ENCODE measurements at places on chromosomes 11 and 22. TPM values are rescaled to one million over a fixed set of nuclear protein-coding genes. Genes with fewer than 3 reads are reported as not detected.

ISX gene
- polyA plus RNA-seq = 0.23 TPM

GRCh38 chr11:124075841-124076651 is 34.9 kb upstream of the OR10G7 start:
- DNase-seq = no peak

SLC22A25 gene
- polyA plus RNA-seq = not detected

- no peak for DNase-seq
These were observed 18.5 kb upstream of the TMEM184B start for GRCh38 chr22:38291201-38291777.

IL10RA gene
- 3.0 TPM for polyA plus RNA-seq

ST14 gene
- polyA plus RNA-seq = 31.5 TPM

DSCAML1 gene
- 1.7 TPM for polyA plus RNA-seq

FAM181B gene
- 3.4 TPM for polyA plus RNA-seq

- no peak for DNase-seq
These were observed 458.0 kb upstream of the ARHGAP42 start for GRCh38 chr11:100229086-100229485.

CHID1 gene
- 108 TPM for polyA plus RNA-seq

DNA sequence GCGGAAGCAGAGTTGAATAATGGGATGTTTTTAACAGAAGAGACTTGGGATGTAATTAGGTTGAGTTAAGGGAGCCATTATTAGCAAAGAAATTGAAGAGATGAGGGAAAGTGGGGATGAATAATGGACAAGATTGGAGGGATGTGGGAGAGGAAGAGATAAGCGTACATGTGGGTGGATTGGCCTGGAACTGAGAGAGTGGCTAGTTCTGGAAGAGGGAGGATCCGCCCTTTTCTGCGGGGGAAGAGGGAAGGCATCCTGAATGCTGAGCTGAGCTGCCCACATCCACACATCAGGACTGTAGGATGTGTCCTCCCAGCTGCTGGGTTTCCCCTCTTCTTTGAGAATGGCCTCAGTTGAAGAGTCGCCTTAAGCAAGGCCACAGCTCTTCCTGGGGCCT is 68.3 kb upstream of the CADM1 start:
- DNase-seq = no peak

OVOL1 gene
- polyA plus RNA-seq = 12.8 TPM

GRCh38 chr11:121086866-121087265 is 14.2 kb upstream of the TECTA start:
- DNase-seq = no peak

DNA sequence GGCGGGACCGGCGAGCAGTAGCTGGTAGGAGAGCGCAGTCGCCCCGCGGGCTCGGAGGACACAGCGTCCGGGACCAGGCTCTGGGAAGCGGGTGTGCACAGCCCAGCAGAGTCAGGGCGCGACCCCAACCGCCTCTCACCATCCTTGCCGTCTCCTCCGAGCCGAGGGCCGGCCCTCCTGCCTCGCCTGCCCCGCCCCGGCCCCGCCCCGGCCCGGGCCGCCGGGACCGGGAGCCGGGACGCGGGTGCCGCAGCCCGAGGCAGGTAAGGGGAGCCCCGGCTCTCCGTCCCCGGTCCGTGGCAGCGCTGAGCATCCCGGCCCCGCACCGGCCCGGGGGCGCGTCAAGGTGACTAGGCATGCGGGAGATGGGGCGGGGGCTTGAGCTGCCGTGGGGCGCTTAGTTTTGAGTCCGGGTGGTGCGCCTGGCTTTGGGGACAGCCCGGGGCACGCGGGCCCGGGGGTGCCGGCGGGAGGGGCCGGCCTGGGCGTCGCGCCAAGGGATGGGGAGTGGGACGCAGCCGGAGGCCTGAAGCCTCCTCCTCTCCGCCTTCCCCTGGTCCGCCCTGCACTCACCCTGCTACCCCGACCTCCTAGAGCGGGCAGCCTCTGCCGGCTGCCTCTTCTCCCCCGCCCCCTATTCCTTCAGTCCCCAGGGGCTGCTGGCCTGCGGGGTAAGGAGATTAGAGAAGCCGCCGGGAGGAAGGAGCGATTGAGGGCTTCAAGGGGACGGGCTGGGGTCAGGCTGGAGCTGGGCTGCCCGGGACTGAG is at the start of gene ABCG4:
Gene ABCG4, plus strand, starts transcription at position 35 of the 768 bp plus-strand sequence. CDS start 914 bp downstream, outside the sequence.
- no peak for DNase-seq

- DNase-seq = no peak
These were observed 179.6 kb downstream of the CTTN start for GRCh38 chr11:70577948-70578347.

- DNase-seq = no peak
These were observed 135.9 kb downstream of the FDX1 start for GRCh38 chr11:110565357-110566336.

DNA sequence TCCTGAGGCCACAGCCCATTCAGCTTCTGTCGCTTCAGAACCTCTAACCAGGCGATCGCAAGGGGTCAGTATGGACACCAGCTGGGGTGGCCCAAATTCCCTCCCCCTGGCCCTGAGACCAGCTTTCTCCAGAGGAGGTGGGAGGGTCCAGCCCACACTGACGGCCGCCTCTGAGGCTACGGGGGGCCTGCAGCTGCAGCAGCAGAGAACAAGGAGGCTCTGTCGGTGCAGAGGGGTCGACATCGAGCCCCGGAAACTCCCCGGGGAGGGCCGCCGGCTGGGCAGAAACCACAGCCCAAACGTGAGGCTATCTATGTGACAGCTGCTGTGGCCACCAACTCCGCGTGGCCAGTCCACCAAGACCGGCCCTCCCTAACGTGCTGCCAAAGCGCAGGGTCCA is 40.8 kb downstream of the ELFN2 start:
- DNase-seq = no peak

GRCh38 chr22:19472233-19472632 is 6.8 kb downstream of the UFD1 start:
- DNase-seq = no peak

SYNGR1 gene
- 20.9 TPM for polyA plus RNA-seq

DNA sequence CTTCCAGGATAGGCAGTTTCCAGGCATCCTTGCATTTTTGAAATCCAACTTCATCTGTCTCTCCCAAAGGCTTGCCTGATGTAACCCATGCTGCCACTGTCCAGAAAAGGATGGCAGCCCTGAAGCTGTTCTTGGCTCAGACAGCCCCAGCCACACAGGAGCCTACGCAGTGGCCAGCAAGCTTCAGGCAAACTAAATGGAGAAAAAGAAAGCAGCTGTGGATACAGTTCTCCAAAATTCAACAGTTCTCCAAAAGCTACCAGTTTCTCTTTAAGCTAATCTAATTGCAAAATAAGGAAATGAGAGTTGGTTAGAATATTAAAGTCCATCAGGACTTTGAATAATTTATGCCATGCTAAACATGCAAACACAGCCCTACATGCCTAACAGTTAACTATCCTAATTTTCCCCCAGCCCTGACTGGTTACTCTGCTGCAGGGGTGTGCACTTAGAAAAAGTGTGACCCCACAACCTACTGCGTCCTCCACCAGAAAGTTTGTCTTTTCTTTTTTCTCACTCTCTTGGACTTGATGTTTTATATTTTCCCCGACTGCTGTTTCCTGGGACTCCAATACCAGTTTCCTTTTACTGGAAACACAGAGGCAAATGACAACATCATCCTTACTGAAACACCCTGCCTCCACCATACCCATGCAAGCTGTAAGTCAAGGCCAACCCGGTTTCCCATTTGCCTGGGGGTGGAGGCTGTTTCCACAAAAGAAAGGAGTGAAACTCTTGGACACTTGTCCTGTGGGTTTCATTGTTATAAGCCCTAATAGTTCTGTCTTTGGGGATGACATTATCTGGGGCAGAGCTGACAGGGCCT is 69.1 kb upstream of the OR5AN1 start:
- no peak for DNase-seq

- no peak for DNase-seq
These were observed 234.5 kb downstream of the NXPE2 start for GRCh38 chr11:114912826-114913225.

DNA sequence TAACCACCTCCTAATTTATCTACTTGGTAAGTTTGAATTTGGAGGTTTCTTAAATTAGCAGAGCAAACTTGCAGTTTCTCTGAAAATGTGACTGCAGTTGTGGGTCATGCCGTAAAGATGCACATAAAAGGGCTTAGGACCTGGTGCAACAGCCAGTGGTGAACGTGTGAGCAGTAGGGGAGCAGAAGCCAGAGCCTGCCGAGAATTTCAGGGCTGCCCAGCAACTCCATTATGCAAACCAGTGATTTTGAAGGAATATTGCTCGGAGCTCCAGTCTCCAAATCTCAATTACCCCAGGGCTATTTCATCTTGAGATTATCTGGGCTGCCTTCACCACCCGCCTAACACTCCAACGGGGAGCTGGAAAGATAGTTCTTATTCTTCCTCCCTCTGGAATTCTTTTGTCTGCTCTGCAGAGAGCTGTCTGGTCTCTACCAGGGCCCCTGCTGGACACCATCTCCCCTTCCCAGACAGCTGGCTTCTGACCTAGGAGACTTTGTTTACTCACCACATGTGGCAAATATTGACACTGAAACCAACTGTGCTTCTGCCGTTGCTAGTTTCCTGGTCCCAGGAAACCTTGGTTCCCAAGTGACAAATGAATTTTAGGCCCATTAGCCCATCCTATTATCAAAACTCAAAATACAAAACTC is 93.9 kb downstream of the DSCAML1 start:
- DNase-seq = no peak

Data from right renal pelvis (tissue), 4 donors.